Dorsolateral prefrontal cortex (tissue), 122 donors: ENCODE measurements at places on chromosomes 4 and X. TPM values are rescaled to one million over a fixed set of nuclear protein-coding genes. Genes with fewer than 3 reads are reported as not detected.

- DNase-seq = no peak
Observed at GRCh38 chrX:108224727-108225621, 133.4 kb downstream of the ATG4A start.

GRCh38 chr4:52714597-52715254 is 36.5 kb downstream of the ERVMER34-1 start:
- no peak for DNase-seq

GRCh38 chr4:27412613-27413012 is 552.0 kb downstream of the STIM2 start:
- no peak for DNase-seq

- DNase-seq = no peak
Observed at GRCh38 chr4:109886303-109886702, 26.4 kb upstream of the EGF start.

GRCh38 chrX:19487520-19488200 is 27.6 kb downstream of the MAP3K15 start:
- DNase-seq = no peak

- DNase-seq = no peak
Observed at GRCh38 chrX:151225843-151226242, 49.5 kb downstream of the GPR50 start.

GRCh38 chr4:61994036-61994435 is 793.9 kb downstream of the ADGRL3 start:
- DNase-seq = no peak

DNA sequence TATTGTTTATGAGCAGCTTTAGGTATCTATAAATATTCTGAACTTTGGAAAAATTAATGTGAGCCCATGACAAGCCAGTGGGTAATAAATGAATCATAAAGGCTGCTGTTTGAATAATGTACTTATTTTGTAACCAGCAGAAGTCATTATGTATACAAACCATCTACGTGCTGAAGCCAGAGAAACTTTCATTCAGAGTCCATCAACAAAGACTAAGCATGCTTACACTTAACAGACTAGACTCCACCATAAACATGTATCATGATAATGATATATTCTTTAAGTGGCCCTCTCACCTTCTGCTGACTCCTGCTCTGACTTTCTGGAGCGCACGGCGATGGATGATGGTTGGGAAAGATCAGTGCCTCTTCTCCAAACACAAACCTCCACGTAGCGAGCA is 72.0 kb downstream of the SMARCA5 start:
- DNase-seq = no peak

GRCh38 chr4:30718021-30718542 is 2.1 kb upstream of the PCDH7 start:
- no peak for DNase-seq

DNA sequence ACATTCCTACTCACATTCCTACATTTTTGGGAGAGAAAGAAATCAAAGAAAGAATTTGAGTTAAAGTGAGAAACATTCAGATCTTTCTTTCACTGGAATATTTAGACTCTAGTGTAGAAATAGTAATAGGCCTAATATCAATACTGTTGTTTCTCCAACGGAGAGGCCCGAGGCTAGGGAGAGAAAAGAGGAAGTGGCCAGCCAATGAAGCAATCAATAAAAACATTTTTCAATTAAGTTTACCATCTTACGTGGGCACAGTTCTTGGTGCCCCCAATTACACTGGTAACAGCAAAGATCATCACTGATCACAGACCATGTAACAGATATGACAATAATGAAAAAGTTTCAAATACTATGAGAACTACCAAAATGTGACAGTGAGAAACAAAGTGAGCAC is 281.4 kb downstream of the GPM6A start:
- no peak for DNase-seq

DNA sequence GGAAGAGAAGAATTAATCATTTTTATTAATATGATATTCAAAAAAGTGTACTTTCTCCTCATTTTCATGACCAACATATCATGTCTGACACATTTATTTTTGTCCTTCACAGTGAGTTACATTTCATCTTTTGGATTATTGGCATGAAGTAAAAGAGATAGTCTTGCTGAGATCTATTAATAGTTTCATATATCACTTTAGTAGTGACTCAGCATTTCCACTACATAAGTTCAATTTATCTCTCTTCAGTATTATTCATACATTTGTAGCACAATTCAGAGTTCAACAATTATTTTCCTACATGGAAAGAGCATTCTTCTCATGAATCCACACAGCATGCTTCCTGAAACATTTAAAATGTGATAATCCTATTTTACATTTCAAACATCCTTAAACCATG is 1461.1 kb downstream of the TECRL start:
- no peak for DNase-seq

DNA sequence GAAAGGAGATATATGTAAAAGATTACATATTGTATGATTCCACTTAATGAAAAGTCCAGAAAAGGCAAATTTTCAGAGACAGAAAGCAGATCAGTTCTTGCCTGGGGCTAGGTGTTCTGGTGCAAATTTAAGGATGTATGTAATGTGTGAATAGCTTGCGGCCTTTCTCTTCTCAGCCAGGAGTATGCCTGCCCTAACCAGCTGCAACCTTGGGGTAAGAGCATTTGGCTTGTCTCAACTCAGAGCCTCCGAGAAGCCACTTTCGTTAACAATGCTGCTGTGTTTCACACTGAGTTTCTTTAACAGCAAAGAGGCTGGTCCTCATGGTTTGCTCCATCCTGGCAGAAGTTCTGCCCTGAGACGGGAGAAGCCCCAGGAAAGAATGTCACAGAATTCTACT is 102.7 kb downstream of the SPCS3 start:
- DNase-seq = no peak

- no peak for DNase-seq
Observed at GRCh38 chr4:25402521-25402920, 25.5 kb downstream of the ANAPC4 start.

DNA sequence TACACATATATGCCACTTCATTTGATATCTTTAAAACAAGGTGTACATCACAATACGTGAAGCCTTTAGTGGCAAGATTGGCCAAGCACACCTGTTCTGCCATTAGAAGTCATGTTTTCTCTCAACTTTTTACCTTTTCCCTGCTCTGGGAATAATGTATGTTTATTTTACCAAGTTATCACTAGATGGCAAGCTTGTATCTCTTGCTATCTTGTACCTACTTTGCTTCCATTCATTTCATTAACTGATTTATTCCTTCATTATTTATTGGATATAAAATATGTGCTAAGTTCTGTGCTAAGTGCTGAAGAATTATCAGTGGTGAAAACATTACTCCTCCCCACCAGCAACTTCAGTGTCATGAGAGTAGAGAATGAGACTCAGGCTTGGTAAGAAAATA is 245.5 kb downstream of the ANK2 start:
- no peak for DNase-seq

DNA sequence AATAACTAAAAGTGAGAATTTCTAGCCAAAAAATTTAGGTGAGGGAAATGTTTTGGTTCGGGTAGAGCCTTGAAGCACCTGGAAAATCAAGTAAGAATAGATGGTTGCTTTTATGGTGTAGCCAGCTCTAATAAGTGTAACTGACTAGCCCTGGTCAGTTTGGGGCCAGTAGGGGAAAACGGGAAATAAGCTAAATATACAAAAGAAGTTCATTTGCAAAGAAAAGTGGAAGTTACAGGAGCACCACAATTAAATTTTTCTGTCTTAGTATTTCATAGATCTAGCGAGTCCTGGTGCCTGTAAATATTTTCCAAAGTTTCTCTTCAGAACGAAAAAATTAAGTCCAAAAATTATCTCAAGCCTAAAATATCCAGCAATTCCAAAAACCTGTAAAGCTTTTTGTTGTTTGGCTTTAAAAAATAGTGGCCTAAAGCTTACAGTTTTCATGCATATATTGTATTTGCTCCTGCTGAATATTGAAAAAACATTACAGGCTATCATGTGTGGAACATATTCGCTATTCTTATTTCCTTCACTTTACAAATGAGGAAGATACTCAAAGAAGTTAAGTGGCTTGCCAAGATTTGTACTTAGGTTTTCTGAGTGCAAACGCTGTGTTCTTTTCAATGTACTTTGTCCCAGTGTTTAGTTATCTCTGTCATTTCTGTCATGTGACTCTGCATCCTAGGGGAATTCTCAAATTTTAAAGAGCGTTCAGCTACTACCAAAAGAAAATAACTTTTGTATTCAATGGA is 7.3 kb upstream of the PTPN13 start:
- no peak for DNase-seq

GRCh38 chr4:132530861-132531260 is 618.2 kb upstream of the PCDH10 start:
- no peak for DNase-seq

DNA sequence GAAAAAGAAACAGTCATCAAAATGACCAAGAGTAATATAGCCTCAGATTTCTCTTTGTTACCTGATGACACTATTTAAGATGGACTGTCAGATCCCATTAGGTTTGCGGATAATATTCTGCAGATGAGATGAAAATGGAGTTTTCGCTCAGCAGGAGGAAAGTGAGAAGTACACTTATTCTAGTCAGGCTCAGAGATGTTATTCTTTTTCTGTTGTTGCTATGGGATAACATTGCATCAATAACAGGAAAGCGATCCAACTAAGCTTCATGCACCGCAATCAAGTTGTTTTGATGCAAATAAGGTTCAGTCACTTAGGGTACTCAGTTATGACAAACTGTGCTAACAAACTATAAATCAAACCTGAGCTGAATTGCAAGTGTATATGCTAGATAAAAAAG is 415.0 kb downstream of the CCSER1 start:
- DNase-seq = no peak

DNA sequence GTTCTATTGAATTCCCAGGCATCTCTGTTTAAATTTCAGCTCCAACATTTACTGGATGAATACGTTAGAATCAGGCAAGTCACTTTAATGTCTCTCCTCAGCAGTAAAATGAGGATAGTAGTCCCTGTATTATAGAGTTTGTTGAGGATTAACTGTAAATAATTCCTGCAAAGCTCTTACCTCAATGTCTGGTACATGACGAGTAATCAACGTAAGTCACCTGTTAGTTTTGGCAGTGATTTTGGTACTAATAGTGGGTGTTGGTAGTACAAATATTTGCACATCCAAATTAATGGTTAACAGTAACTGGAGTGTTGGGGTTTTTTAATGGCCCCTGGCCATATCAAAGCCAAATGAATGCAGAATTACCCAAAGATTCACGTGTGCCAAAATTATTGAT is 189.8 kb upstream of the GALNT7 start:
- no peak for DNase-seq

DNA sequence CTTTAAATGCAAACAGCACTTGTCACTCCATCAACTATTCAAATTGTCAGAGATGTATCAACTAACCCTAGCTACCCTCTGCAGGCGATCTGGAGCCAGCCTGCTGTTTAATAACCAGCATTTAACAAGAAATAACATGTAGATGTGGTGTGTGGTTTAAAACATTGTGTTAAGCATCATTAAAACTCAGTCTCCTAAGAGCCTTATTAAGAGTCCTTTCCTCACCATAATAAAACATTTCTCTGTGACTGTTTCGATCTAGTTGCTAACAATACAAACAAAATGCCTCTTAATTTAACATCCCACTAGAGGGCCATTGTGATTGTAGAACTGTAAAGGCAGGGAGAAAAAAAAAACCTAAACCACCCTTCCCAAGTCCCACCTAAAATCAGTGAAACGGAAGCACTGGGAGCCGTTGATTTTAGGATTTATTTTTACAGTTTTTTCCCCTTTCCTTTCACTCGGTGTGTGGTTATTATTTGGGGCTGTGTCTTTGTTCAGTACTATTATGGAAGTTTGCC is 708.6 kb downstream of the C4orf33 start:
- no peak for DNase-seq

- no peak for DNase-seq
Observed at GRCh38 chrX:123959281-123960063, 2.0 kb upstream of the STAG2 start.

DNA sequence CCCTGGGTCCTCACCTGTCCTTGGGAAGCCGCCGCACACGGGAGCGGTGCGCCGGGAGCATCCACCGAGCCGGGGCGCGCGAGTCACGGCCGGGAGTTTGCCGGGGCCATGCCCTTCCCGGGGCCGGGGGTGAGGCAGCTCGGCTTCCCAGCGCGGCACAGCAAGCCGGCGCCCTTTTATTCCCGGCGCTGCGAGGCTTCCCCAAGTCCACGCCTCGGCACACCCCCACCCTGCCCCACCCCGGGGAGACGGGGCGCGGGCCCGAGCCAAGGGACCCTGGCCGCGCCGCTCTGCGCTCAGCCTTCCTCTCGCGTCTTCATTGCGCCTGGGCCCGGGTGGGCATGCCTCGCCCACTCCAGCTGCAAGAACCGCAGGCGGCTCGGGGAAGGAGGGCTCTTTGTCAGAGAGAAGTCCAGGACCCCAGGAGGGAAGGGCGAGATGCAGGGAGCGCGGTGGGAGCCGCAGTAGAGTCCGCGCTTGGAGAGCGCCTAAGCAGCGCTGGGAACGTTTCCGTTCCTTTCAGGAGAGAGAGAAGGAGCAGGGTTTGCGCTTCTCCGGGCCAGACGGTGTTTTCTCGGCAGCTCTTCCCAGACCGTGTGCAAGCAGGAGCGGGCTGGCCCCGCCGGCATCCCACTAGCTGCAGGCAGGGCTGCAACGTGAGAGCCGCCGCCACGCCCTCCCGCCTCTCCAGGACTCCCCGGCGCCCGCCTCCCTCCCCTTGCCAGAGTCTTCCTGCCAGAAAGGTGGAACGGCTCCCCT is at the start of gene MXRA5:
Gene MXRA5, minus strand, starts transcription at position 152 of the 759 bp plus-strand sequence. CDS start 2,819 bp downstream, outside the sequence.
- no peak for DNase-seq

GRCh38 chrX:153927672-153927921 is 1.5 kb upstream of the ARHGAP4 start:
- no peak for DNase-seq

DNA sequence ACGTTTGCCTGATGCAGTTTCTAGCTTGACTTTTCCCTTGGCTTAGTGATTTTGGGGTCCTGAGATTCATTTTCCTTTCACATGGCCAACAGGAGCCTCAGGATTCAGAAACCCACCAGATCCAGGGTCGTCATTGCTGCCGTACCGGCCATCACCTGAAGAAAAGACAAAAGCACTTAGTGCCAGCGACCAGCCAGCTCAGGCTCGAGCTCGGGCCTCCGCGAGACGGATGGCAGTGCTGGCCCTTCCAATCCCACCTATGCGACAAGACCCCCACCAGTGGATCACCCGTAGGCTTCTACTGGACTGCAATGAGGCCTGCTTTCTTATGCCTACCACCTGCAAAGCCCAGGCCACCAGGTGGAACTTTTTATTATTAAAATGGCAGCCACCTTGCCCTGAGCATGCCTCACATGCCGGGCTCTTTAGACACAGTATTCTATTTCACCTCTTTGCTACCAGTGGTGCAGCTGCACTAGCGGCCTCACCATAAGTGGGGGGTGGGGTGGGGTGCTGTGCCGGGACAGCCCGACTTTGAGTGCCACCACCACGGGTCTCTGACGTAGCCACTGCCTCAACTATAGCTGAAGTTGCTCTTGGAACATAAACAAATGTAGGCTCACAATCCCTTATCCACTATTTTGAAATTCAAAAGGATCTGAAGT is 84.3 kb downstream of the MTMR1 start:
- no peak for DNase-seq

- DNase-seq = no peak
Observed at GRCh38 chrX:119579414-119579813, 5.1 kb downstream of the UBE2A start.

The CYLC1 gene
- not detected for total RNA-seq

The SLIT2 gene
- total RNA-seq = 52.3 TPM

The CTAG2 gene
- not detected for total RNA-seq

The FAT1 gene
- total RNA-seq = 57.4 TPM

The SMPX gene
- total RNA-seq = 2.8 TPM

The ARMCX2 gene
- total RNA-seq = 66.7 TPM

The PARM1 gene
- 64.6 TPM for total RNA-seq

The DMRTC1 gene
- 4.7 TPM for total RNA-seq

The KLB gene
- not detected for total RNA-seq

The XK gene
- 11.1 TPM for total RNA-seq

The CXXC4 gene
- 11.4 TPM for total RNA-seq

The BTC gene
- total RNA-seq = 0.90 TPM

The FRAS1 gene
- 12.7 TPM for total RNA-seq

The MAGEB2 gene
- not detected for total RNA-seq

The NHS gene
- 9.7 TPM for total RNA-seq

The BEX4 gene
- 150 TPM for total RNA-seq
